ENCODE measurements at places on chromosomes 4 and X. TPM values are rescaled to one million over a fixed set of nuclear protein-coding genes. Genes with fewer than 3 reads are reported as not detected.

Gene STPG2
- 3.8 TPM for total RNA-seq

Gene MTTP
- total RNA-seq: 0.64 TPM

Gene GPC3
- total RNA-seq: 89.1 TPM

Gene STS
- total RNA-seq: 9.8 TPM

Gene FGF13
- total RNA-seq: 13.1 TPM

Gene CYLC1
- not detected for total RNA-seq

Gene TNMD
- total RNA-seq: 16.6 TPM

Gene CCNB3
- total RNA-seq: 0.33 TPM

Gene COMMD8
- total RNA-seq: 12.3 TPM

Gene FGFBP2
- total RNA-seq: 6.4 TPM

Gene TNIP3
- not detected for total RNA-seq

Gene EXOC1L
- total RNA-seq: not detected

Gene DDX60
- total RNA-seq: 9.5 TPM

Gene BEX1
- 0.66 TPM for total RNA-seq

Gene DAPP1
- total RNA-seq: 2.7 TPM

Gene KLHL13
- total RNA-seq: 21.3 TPM

Gene FAM149A
- total RNA-seq: 7.9 TPM

Gene P2RY10
- total RNA-seq: 0.80 TPM

Gene GPRASP2
- 16.2 TPM for total RNA-seq

Gene TEX13D
- total RNA-seq: not detected

Gene MGAT4D
- total RNA-seq: not detected

Gene NSG1
- 7.3 TPM for total RNA-seq

Gene FGFRL1
- 22.9 TPM for total RNA-seq

Gene PNCK
- 1.3 TPM for total RNA-seq

Gene PAK3
- 1.9 TPM for total RNA-seq

Gene RTL3
- 0.44 TPM for total RNA-seq

Gene ARSJ
- total RNA-seq: 1.1 TPM

Gene CLDN24
- total RNA-seq: not detected

Gene SRPX2
- 61.0 TPM for total RNA-seq

Gene UGT2B10
- not detected for total RNA-seq

Gene ADRA2C
- total RNA-seq: 1.6 TPM

Gene PRR32
- total RNA-seq: not detected

Gene CENPE
- total RNA-seq: 1.3 TPM

Gene ITM2A
- 81.2 TPM for total RNA-seq

Gene SPANXN4
- not detected for total RNA-seq

Gene ADGRL3
- 4.2 TPM for total RNA-seq

Gene KLB
- 23.2 TPM for total RNA-seq

Gene TMEM255A
- 1.3 TPM for total RNA-seq

Gene FABP2
- total RNA-seq: not detected

Gene PDE6B
- total RNA-seq: 2.7 TPM

Gene TCEAL3
- total RNA-seq: 21.3 TPM

Gene NHS
- total RNA-seq: 11.2 TPM

Gene C1QTNF7
- total RNA-seq: 2.2 TPM

Gene CNGA1
- 5.1 TPM for total RNA-seq

Gene FHDC1
- 2.0 TPM for total RNA-seq

Gene ARMCX4
- total RNA-seq: 11.8 TPM

Gene CD38
- 2.6 TPM for total RNA-seq

Gene CC2D2A
- total RNA-seq: 10.7 TPM

Gene CFI
- 32.1 TPM for total RNA-seq

Gene SOD3
- 22.0 TPM for total RNA-seq

Data from breast epithelium (tissue), 4 donors.